ENCODE measurements at places on chromosomes 6 and 20.

- no peak for DNase-seq
These were observed 39.5 kb downstream of the GRM4 start for GRCh38 chr6:34106421-34106820.

DNA sequence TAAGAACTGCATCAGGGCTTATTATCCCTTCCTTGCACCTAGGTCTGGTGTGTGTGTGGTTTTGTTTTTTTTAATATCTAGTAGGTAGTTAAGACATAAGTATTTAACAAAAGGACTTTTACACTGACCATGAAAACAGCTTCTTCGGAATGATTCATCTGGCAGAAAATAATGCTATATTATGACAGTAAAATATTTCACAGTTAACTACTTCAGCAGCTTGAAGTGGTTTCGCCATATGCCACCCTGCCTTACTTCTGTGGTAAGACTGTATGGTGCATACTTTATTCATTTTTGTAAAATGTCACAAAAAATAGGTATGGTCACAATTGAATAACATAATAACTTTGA, 858 bp upstream of the PTPRK start:
- DNase-seq: no peak

DNA sequence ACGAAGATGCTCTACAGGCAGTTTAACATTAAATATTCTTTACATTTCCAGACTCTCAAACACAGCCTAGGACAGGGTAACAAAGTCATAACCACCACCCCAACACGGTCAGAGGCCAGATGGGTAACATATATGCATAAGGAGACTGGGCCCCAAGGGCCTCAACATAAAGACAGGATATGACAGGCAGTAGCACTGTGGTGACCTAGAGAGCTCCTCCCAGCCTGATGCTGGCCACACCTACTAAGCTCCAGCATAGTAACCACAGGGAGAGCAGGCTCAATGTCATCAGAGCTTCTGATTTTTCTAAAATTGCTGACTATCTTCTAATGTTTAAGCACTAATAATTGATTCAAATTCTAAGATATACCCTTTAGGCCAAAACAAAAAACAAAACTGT, 21.7 kb downstream of the SMLR1 start:
- peak; percentile 25 for DNase-seq

GRCh38 chr20:31849306-31849930, 4.0 kb upstream of the FOXS1 start:
- no peak for DNase-seq

- no peak for DNase-seq
These were observed 10.2 kb upstream of the RBBP8NL start for GRCh38 chr20:62437496-62437895.

DNA sequence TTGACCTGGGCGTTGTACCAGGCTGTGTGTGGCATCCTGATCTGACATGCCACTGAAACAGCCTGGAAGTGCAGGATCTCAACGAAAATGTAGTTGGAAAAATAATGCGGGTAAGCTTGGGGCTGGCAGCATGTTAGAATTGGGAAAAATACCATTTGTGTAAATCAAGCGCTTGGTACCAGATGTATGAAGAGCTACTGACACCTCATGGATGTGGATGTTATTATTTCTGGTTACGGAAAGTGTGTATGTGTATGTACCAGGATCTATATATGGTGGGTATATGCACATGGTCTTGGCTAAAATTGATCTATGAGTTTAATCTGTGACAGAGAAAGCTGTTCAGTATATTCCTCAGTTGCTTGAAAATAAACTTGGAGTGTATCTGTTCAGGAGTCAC, 22.7 kb downstream of the HIVEP1 start:
- no peak for DNase-seq

GRCh38 chr6:112362027-112362795, 15.1 kb downstream of the RFPL4B start:
- no peak for DNase-seq

GRCh38 chr6:107144014-107144413, 28.7 kb upstream of the BEND3 start:
- DNase-seq: no peak

DNA sequence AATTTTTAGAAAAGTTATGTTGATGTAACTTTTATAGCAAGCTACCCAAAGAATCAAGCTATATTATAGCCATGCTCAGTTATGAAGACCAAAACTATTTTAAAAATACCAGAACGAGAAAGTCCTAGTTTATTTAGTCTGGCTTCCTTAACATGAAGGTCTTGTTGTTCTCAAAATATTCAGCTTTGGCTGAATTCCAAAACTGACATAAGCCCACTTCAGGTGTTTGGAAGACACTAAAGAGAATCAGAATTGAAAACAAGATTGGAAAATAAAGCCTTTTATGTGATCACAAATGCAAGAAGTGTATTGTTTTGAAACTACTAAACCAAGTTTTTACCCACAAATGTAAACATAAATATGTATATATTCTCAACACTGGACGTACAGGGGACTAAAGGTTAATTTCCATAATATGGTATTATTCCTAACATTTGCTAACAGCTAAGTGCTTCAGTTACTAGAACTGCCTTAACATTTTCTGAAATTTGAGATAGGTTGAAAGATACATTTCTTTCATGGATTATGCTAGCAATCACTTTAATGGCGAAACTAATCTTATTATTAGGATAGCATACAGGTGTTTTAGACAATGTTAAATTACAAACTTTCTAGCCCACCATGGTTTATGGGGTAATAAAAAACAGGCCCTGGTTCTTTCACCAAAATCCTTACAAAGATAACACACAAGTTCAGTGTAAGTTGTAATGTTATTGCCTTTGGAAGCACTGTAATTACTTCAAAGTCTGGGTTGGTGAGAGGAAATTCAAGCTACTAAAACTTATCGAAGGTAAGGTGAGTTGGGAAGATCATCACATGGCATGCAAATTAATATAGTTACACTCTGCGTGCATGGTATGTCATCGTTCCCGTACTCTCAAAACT, 1.6 kb downstream of the MAP3K5 start:
- no peak for DNase-seq

- DNase-seq: no peak
These were observed 45.2 kb downstream of the BCKDHB start for GRCh38 chr6:80151635-80152034.

DNA sequence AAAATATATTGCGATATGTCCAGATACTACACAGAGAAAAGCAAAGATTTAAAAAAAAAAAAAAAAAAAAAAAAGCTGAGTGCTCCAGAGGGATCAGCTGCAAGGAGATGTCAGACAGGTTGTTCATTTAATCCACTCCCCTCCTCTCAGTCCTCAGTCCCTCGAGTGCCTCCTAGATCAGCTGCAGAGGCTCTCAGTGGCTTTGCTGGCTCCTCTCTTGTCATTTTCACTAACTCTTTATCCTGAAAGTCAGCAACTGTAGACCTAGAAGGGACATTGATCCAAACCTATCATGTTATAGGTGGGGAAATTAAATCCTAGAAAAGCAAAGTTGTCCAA, 61.6 kb downstream of the KIAA0319 start:
- no peak for DNase-seq

DNA sequence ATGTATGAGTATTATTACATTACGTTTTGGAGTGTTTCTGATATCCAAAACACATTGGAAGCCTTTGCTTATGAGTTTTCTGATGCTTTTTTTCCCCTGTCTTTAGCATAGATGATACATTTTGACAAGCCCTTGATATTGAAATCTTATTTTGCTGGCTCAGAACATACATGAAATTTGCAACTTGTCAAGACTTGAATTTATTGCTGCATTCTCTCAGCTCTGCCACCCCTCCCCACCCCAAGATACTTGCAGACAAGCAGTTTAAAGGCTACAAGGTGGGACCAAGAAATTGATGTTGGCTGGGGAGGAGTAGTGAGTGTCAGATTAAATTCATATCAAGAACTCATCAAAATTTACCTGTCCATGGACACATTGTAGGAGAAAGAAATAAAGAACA, 160.2 kb downstream of the GJA1 start:
- no peak for DNase-seq

- DNase-seq: no peak
These were observed 6.5 kb downstream of the DDO start for GRCh38 chr6:110408901-110409300.

GRCh38 chr6:41503827-41504465, 42.2 kb upstream of the FOXP4 start:
- DNase-seq: peak; percentile 49

- no peak for DNase-seq
These were observed 46.3 kb upstream of the FOXA2 start for GRCh38 chr20:22630701-22631100.

- no peak for DNase-seq
These were observed 8.0 kb downstream of the RIPK1 start for GRCh38 chr6:3076320-3076719.

GRCh38 chr6:56758120-56758519, 115.4 kb upstream of the DST start:
- DNase-seq: no peak

DNA sequence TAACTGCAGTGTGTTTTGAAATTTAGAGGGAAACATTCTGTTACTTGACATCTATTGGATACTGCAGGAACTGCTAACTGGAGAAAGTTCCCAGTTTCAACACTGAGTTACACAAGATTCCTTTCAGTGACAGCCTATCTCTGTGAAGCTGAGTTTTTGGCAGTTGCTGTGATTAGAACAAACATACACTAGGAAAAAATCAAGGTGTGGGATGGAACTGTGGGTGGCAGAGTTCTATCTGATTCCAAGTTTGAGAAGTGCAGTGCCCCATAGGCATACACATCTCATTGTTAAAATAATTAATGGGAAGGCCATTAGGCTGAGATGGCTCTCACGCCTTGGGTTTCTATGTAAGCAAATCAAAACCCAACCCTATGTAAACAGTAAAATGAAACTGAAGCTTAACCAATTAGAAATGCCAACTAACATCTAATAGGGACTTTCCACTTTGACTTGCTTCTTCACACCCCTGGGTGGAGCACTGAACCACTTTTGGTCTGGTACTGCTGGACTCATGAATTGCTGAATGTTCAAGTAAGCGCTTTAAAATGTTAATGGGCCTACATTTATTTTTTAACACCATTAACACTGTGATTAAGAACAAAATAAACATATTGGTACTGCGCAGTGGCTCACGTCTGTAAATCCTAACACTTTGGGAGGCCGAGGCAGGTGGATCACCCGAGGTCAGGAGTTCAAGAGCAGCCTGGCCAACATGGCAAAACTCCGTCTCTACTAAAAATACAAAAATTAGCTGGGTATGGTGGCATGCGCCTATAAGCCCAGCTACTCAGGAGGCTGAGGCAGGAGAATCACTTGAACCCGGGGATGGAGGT, 55.2 kb upstream of the TBC1D7 start:
- peak; percentile 9 for DNase-seq

DNA sequence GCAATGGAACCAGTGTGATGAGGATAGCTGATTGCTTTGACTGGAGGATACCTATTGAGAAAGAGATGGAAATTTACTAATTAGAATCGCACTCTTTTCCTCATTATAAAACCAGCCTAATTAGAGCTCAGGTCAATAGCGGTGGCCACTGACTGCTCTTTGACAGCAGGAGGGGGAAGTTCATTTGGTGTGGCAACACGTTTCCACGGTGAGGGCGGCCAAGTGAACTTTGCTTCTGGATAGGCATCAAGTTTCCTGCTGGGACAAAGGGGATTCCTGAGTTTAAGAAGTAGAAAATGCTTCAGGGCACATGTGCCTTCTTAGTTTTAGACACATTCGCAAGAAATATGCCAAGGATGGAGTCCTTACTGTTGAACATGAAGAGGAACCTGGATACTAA, 145.3 kb upstream of the NRN1 start:
- DNase-seq: no peak

DNA sequence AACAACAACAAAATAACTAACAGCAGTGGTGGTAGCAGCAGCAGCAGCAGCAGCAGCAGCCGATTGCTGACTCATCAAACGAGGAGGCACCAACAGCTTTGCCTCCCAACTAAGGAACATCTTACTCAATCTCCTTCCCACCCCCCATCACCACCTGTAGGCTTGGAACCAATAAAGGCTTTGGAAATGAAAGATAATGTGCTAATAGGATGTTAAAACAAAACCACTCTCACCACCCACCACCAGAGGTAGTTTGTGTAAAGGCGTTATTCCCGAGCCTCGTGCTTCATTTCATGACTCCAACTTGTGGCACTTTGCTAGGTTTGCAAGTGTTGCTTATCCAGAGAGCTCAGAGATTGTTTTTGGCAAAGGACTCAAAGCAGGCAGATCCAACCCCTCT, 346.5 kb downstream of the CD83 start:
- no peak for DNase-seq

DNA sequence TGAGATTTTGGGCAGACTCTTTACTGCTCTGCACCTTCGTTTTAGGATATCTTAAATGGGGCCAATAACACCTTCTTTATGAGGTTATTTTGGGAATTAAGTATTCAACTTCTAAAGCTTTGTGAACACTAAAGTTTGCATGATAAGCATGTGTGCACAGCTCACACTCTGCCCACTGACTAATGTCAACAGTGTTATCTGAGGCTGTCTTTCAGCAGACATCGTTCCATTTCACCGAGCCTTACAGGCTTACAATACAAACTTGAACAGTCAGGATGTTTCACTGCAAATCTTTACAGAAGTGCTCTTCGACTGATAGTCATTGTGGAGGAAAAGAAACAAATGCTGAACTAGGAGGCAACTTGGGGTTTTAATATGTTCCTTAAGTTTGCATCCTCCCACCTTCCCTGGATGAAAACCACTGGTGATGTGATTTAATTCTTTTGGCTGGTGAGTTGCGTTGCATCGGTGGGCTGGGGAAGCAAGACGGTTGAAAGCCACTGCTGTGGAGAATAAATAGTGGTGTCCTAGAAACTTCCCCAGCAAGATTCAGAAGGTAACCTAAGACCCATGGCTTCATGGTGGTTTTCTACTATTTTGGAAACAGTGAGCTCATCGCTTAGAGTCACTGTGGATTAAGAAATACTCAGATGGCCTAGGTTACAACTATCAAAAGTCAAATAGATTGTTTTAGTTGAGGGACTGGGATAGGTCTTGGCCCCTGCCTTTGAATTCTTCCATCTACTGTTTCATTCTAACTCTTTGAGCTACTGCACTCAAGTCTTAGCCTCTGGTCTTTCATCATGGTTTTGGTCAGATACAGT, 167.2 kb upstream of the MAP3K7 start:
- no peak for DNase-seq

- DNase-seq: no peak
These were observed 45.8 kb downstream of the HIVEP2 start for GRCh38 chr6:142898927-142899895.

DNA sequence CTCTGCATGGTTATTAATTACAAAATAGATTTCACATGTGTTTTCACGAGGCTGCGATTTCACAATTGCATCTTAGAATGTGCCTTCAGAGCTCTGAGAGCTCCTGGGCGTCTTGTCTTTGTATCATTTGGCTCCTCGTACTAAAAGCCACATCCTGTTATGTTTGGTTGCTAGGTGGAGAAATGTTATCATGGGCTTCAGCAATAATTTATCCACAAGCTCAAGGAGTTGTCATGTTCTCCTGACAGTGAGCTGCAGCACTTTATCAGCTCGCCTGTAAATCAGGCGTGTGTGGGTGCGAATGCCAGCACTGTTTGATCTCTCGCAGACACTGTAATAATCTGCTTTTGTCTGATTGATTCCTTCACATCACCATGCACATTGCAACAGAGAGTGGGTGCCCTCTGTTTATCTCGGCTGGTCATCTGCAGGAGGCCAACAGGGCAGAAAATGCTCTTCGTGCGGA, 218.6 kb upstream of the ZFP64 start:
- peak; percentile 17 for DNase-seq

GRCh38 chr20:23873370-23874015, 6.1 kb downstream of the CST5 start:
- DNase-seq: peak; percentile 13

Data from activated T-cell treated with anti-CD3 and anti-CD28 coated beads, Interleukin-2, amount 50 U/mL, for 72 hours (primary cell).